Stimulated activated CD8-positive, alpha-beta memory T cell treated with anti-CD3 and anti-CD28 coated beads, Interleukin-15, amount 100 ng/mL, for 24 hours (primary cell): ENCODE measurements at places on chromosomes 11 and 22.

- DNase-seq, result no peak
Observed at GRCh38 chr11:47723041-47723440, 7.9 kb upstream of the AGBL2 start.

GRCh38 chr11:58639669-58640068 lies 17.2 kb downstream of the CNTF start:
- DNase-seq, result no peak

DNA sequence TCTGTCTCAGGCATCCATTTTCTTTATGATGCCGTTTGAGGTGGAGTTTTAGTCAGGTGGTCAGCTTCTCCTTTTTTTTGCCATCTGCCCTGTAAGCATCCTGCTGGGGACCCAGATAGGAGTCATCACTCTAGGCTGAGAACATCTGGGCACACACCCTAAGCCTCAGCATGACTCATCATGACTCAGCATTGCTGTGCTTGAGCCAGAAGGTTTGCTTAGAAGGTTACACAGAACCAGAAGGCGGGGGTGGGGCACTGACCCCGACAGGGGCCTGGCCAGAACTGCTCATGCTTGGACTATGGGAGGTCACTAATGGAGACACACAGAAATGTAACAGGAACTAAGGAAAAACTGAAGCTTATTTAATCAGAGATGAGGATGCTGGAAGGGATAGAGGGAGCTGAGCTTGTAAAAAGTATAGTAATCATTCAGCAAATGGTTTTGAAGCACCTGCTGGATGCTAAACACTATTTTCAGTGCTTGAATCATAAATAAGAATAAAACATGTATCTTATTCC lies 10.9 kb upstream of the HBE1 start:
- no peak for DNase-seq

DNA sequence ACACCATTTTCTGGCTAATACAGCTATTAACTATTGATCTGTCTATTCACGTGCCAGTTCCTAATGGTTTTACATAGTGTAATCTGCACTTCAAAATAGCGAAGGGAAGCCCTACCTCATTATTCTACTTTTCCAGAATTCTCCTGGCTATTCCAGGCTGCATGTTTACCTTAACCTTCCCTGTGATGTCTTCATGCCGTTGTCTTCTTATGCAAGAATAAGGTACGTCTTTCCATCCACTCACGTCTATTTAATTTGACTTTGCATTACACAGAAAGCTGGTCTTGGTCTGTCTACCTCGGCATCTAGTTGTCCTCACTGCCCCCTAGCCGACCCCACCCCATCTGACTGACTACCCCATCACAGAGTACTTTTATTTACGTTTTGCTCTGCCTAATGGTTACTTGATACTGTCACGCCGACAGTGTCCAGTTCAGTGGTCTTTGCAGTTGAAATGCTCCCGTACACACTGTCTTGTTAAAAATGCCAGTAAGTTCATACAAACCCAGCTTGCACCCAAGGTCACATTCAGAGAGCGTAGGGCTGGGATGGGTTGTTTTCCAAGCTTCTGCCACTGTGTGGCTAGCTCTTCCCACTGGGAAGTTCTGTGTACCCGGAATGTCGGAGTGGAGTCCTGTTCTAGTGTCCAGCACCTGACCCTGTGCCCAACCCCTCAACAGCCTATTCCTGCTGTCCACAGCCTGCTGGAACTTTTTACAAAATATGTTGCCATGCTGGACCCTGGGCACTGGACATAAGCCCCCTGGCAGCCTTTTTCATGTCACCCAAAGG lies 15.0 kb downstream of the NEAT1 start:
- DNase-seq, result no peak

- DNase-seq, result no peak
Observed at GRCh38 chr11:31801298-31801702, 9.8 kb downstream of the PAX6 start.

DNA sequence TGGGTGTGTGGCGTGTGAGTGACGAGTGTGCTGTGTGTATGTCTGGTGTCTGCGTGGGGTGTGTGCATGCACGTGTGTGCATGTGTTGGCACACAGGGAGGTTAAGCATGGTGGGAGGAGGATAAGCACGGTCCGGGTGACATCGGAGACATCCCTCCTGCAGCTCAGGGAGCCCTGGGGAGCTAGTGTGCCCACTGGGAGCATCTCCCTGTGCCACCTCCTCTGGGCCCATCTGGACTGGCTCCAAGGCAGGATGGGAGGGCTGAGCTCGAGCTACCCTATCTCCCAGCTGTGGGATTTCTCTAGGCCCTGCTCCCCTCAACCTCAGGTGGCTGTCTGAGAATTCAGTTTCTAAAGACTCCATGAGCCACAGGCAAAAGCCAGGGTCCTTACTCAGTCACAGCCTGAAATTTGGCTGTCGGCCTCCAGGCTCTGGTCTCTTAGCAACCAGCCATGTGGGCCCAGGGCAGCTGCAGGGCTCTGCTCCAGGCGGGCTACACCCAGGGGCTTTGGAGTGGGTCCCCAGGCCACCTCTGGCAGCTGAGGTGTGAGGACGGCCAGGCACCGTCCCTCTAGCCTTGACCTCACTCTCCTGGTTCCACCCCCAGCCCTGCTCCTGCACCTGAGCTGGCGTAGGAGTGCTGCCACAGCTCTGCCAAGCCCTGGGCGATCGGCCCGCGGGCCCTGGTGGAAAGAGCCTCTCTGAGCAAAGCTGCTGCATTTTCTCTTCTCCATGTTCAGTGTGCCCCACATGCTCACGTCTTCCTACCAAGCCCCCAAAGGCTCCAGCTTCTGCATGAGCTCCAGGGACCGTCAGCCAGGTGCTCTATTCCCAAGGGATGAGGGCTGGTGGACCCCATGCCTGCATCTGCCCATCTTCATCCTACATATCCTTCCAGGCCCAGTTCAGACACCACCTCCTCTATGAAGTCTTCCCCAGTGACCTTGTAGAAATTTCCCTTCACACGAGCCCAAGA lies 39.7 kb downstream of the RTL6 start:
- no peak for DNase-seq
